ENCODE measurements at places on chromosomes 12 and 14. TPM values are rescaled to one million over a fixed set of nuclear protein-coding genes. Genes with fewer than 3 reads are reported as not detected.

GRCh38 chr14:65650826-65651225, 238.3 kb downstream of the FUT8 start:
- DNase-seq, result no peak

GRCh38 chr12:39275846-39276245, 167.1 kb downstream of the KIF21A start:
- no peak for DNase-seq

GRCh38 chr12:82758749-82759330, 72.1 kb downstream of the TMTC2 start:
- DNase-seq, result no peak

DNA sequence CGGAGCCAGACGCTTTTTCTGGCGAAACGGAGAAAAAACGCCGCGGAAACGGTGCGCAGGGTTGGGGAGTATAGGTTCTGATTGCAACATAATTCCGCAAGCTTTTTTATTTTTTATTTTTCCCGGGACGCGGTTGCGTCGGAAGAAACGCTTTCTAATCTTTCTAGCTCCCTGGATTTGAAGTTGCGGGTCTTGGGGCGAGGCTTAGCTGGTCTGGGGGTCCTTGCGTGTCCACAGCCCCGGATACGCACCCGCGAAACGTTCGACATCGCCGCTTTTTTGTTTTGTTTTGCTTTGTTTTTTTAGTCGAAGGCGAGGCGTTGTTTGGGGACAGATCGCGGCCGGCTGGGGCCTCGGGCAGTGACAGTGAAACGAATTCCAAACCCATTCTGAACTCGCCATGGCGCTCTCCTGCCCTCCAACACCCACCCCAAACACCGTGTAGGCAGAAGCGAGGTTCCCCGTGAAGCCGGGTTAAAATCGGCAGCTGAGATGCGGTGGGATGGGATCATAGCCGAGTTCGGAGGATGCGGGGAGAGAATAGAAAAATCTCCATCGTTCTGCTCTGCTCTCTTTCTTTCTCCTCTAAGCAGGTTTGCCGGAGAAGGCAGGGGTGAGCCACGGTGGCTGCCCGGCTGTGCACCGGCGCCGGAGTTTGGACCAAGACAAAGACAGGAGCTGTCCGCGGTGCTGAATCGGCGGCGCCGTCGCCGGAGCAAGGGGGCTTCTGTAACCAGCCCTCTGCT, 8.1 kb upstream of the LHX5 start:
- DNase-seq, result peak; percentile 62

- no peak for DNase-seq
These were observed 67.9 kb upstream of the NCOR2 start for GRCh38 chr12:124635316-124635715.

GRCh38 chr12:64918801-64919200, 94.4 kb downstream of the TBC1D30 start:
- no peak for DNase-seq

DNA sequence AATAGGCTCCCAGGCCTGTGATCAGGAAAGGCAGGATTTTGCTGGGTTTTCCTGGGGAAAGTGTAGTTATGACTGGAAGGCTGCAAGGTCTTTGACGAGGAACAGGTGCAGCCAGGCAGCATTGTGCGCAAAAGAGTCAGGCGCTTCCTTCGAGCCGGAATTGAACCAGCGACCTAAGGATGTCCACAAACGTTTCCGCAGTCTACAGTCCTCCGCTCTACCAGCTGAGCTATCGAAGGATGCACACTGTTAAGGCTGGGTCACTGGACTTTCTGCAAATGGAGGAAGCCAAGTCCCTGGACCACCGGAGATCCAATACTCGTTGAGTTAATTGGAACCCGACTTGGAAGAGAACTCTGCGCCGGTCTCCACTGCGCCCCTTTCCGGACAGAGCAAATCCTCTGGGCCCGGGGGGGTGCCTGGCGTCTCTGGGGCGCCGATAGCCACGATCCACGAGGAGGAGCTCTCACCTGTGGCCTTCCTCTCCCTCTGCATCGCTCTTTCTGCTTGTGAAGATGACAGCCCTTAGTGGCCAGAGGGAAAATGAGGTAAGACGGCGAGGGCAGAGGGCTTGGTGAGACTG, 18.4 kb upstream of the OR6S1 start:
- DNase-seq, result no peak

- peak; percentile 15 for DNase-seq
These were observed 5.9 kb upstream of the RCOR1 start for GRCh38 chr14:102586420-102587104.

- no peak for DNase-seq
These were observed 44.9 kb downstream of the RNF34 start for GRCh38 chr12:121444842-121445202.

- DNase-seq, result no peak
These were observed 13.4 kb downstream of the AGAP2 start for GRCh38 chr12:57724936-57725740.

- no peak for DNase-seq
These were observed 62.0 kb downstream of the LGMN start for GRCh38 chr14:92686411-92686899.

- no peak for DNase-seq
These were observed 7.7 kb downstream of the VRK1 start for GRCh38 chr14:96804895-96805294.

- no peak for DNase-seq
These were observed 14.8 kb downstream of the ELK3 start for GRCh38 chr12:96208801-96209549.

GRCh38 chr12:116078396-116078795, 199.1 kb downstream of the MED13L start:
- no peak for DNase-seq

GRCh38 chr14:104966261-104966865, 11.8 kb downstream of the AHNAK2 start:
- no peak for DNase-seq

DNA sequence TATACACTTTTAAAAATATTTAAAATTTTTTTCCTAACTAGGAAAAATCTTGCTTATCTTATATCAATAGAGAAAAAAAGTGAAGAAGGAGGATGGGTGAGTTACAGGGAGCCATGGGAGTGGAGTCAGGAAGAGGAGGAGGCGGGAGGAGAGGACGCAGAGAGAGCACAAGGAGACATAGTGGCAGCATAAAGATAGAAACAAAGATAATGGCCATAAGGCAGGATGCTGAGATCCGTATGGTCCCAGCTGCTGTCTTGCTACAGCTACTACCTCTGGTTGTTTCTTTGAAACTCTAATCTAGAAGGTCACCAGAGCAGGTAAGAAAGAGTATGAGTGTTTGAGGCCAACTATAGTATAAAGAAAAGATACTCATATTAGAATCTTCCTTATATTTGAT, 2.6 kb upstream of the SOX5 start:
- DNase-seq, result no peak

DNA sequence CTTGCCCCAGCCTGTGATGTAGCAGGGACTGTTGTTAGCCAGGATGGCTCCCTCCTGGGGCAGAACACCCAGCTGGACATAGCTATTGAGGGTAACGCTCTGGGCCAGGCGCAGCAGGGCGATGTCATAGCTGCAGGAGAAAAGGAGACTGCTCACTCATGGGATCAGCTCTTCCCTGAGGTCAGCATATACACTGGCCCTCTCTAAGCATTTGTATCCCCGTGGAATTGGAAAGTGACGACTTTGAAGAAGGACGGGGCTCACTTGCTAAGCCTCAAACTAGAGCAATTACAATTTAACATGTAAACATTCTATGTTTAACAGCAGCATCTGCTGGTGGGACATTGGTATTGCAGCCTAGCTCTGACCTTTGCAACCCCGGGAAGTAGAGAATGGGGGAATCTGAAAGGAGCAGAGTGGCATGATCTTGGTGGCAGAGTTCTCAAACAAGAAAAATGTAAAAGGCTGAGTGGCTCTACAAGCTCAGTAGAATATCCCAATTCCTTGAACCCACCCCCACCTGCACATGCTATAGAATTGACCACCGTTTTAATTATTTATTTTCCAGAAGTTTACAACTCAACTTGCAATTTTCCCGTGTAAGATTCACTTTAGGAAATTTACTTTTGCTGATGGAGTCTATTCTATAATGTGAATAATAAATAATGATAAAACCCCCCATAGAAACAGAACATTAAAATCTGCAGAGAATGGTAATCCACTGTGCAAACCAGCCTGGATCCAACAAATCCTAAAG, 5.0 kb downstream of the CELA1 start:
- DNase-seq, result peak; percentile 77

DNA sequence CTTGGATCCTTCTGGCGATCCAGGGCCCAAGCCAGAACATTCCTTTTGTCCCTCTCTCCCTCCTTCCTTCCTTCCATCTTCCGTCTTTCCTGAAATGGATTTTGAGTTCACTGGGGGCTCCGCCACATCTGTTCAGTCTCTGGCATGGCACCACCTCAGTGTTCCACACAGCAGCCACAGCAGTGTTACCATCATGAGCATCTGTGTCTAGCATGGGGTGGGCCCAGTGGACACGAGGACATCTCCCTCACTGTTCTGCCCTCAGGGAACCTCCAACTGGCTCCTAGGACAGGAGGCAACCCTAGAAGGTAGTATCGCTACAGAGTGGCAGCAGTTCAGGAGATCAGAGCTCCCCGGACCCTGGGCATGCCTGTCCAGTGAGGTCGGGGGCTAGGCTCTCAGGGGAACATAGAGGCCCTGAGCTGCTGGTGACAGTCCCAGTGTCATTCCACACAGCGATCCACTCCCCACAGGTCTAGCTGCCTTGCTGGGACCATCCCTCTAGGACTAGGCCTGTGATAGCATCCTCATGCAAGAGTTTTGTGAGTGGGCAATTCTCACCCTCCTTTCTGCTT, 59.0 kb downstream of the GALNT16 start:
- no peak for DNase-seq

DNA sequence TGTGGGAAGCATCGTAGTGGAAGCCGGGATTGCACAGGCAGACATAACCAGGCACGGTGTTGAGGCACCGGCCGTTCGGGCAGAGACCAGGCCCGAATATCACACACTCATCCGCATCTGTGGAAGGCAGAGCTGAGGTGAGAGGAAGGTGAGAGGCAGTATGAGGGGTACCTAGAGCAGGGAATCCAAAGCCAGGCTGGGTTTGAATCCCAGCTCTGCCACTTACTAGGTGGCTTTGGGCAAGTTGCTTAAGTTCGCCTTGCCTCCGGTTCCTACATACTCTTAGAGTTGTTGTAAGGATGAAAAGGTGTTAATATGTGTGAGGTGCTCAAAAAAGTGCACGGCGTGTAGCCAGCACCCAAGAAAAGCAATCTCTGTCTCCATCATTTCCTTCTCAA, 10.4 kb downstream of the ISCA2 start:
- DNase-seq, result no peak

GRCh38 chr12:103494051-103494733, 1.6 kb downstream of the C12orf42 start:
- no peak for DNase-seq

- peak; percentile 39 for DNase-seq
These were observed 2.8 kb upstream of the SIX1 start for GRCh38 chr14:60651796-60652673.

- no peak for DNase-seq
These were observed 601.5 kb downstream of the KCNH5 start for GRCh38 chr14:62443796-62444195.

DNA sequence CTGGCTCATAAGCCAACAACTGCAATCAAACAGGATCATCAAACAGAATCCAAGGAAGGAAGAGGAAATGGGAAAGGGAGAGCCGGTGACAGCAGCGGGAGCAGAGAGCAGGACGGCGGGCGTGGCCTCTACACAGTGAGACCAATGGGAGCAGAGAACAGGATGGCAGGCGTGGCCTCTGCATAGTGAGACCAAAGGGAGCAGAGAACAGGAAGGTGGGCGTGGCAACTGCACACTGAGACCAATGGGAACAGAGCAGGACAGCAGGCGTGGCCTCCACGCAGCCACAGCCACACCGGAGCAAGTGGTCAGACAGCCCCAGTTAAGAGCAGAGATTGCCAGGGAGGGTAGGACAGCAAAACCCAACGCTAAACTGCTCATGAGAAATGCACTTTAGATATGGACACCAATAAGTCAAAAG, 16.4 kb downstream of the LRCOL1 start:
- DNase-seq, result peak; percentile 95

GRCh38 chr12:83183132-83183531, 496.4 kb downstream of the TMTC2 start:
- no peak for DNase-seq

DNA sequence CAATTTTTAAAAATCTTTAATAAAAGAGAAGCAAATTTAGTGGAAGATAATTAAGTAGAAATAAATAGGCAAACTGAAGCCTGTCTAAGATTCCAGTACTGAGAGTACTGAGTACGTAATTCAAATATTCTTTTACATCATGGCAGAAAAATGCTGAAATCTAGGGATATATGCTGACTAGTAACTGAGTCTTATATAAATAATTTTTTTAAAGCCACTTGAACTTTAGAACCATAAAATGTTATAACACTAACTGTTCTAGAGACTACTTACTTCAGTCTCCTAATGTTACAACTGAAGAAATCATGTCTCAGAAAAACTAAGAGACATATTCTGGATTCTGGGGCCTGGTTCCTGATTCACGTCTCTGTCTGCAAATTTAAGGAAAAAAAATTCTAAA, 230.6 kb upstream of the PLEKHG7 start:
- peak; percentile 47 for DNase-seq

GRCh38 chr12:66321435-66321834, 19.1 kb downstream of the HELB start:
- no peak for DNase-seq

GRCh38 chr14:96084796-96085195, 45.6 kb downstream of the C14orf132 start:
- DNase-seq, result no peak

DNA sequence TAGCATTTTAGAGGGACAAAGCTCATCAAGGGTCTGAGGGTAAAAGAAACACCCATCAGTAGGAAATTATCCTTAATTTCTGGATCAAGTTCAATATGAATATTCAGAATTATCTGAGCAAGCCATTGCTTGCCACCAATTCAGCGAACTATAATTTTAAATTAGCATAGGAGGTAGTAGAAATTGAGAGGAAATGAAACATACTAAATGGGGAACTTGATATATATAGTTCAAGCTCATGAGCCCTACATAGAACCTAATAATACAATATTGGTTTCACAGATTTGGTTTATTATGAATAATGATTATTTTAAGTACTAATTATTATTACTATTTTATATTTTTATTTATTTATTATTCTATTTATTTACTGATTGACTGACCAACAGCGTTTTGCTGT, 42.1 kb upstream of the GXYLT1 start:
- no peak for DNase-seq

- no peak for DNase-seq
These were observed 361.1 kb upstream of the ATP2B1 start for GRCh38 chr12:90069711-90070110.

KRT81 gene
- total RNA-seq, result not detected

DHRS2 gene
- total RNA-seq, result not detected

TMTC2 gene
- 3.5 TPM for total RNA-seq

FGF23 gene
- not detected for total RNA-seq

GZMB gene
- total RNA-seq, result not detected

P2RX2 gene
- not detected for total RNA-seq

NANOG gene
- 0.13 TPM for total RNA-seq

Measured in GM23248 (cell line).